Thoracic aorta (tissue), 2 donors: ENCODE measurements at places on chromosomes 16 and 17.

DNA sequence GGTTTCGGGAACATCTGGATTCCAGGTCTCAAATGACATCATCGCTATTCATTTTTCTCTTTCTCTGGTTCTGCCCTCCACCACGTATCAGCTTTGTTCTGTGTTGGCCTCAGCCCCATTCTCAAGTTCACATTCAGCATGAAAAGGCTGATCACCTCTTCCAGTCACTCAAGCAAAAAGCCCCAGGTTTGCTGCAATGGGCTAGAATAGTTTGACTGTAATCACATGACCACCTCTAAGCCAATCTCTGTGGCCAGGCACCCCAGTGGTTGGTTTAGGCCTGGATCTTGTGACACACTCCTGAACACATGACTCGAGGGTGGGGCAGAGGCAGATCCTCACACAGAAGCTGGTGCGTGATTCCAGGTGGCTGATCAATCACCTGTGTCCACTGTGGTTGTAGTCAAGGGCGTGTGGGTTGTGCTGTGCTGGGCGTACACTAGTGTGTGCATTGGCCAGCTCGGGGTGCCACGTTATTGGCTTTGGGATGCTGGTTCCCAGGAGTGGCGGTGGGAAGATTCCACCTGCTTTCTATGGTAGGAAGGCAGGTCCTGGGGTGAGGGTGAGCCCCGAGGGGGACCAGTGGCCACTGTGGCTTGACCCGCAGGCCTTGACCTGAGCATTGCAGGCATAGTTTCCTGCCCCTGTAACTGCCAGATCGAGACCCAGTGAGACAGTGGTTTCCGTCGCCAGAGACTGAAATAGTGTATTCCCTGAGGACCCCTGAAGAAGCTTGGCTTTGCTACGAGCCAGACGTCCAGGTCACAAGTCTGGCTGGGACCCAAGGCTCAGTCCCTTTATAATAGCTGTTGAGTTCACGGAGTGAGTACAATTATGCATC lies 12.0 kb downstream of the EEF2K start:
- DNase-seq = no peak

GRCh38 chr17:68199837-68200688 lies 47.8 kb upstream of the AMZ2 start:
- no peak for DNase-seq

DNA sequence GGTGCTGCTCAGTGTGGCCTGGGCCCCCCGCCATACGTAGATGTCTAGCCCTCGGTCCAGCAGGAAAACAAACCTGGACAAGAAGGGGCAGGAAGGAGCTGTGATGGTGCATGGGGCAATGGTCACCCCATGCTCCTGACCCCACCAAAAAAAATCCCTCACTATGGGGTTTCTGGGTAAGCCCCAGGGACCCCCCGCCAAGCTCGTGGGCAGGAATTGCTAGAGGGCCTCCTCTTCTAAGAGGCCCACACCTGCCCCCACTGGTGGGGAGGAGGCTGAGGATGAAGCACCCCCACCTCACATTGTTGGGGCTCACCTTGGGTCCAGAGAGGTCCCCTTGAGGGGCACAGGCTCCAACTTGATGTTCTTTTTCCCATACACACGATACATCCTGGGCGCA lies 9.7 kb downstream of the FLII start:
- DNase-seq = no peak

- no peak for DNase-seq
Measured at GRCh38 chr17:83149029-83149725, 69.8 kb downstream of the METRNL start.

DNA sequence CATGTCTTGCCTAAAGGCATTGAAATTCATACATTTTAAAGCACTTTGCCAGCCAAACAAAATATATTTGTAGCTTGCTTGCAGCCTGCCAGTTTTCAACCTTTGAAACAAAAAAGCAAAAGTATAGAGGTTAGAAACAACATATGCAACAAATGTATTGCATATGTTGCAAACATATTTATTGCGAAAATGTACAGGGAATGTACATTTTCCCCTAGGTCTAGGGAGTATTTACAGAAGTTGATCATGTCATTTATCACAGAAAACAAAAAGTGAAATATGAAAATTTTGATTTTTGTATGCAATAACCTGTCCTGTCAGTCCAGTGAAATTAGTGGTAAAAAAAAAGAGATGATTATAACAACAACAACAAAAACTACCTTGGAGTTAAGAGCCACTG lies 171.5 kb downstream of the SPECC1 start:
- no peak for DNase-seq

DNA sequence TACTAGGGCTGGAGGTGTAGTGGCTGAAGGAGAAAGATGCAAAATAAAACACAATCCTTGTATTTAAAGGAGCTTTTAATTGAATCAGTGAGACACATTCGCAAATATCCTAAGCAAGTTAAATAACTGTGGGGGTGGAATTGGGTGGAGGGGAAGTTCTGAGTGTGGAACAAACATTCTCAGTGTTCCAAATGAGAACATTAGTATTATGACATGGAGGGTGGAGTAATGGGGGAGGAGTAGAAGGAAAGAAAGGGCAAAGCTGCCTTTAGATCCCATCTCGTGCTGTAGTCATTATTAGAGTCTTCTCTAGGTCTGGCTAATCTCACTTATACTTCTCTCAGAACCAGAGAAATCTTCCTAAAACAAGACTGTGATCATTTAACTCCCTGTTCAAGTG lies 169.7 kb downstream of the ANKFN1 start:
- DNase-seq = no peak

DNA sequence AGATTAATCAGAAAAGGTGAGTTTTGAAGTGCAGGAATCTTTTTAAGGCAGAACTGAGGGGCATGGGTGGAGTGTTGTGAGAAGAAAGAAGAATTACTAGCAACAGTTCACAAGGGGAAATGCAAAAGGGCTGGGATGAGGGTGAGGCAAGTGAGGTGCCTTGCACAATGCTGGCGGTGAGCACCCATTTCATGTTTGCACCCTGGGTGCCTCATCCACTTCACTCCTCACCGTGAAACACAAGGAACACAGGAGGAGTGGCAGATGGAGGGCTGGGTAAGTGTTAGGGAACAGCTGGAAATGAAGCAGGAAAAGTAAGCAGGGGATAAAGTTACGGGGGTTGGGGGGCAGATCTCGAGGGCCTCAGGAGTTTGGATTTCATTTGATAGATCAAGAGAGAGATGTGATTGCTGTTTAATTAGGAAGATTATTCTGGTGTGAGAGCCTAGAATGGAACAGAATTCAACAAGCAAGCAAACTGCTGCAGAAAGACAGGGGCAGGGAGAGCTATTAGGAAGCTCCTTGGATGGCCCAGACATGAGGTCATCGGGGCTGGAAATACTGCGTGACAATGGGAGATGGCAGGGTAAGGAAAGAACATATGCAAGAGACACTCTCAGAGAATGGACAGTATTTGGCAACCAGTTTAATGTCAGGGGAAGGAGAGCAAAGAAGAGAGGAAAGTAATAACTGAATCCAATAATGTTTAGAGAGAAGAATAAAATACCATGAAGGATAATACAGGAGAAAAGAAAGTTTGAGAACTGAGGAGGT lies 8.3 kb upstream of the HEATR6 start:
- no peak for DNase-seq

DNA sequence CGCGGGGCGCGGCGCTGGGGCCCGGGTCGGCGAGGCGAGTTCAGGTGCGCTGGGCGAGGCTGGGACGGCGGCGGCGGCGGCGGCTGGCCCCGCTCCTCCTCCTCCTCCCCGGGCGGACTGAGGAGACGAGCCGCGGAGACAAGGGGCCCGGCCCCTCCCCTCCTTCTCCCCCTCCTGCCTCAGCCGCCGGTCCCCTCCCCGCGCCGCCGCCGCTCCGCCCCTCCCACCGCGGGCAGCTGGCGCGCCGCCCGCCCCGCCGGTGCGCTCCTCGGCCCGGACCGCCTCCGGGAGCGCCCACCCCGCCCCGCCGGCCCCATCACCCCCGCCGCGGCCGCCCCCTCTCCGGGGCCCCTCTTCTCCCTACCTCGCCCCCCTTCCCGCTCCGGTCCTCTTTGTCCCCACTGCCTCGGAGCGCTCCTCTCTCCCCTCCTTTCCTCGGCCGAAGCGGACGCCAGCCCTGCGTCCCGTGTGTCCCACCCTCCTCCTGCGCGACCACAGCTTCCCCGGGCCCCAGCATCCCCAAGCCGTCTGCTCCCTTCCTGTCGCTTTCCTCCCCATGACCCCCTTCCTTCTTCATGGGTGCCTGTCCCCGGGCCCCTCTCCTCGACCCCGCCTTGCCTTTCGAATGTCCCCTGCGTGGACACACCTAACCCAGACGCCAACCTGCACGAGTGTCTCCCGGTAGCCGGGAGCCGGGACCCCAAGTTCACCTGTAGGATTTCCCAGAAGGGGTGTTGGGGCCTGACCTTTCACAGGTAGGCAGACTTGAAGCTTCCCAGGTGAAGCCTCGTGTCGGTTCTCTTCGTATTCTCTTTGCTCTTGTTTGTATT lies at the start of gene TOX3:
TSS of gene TOX3 (minus strand) at position 140 of the 830 bp plus-strand sequence. CDS start 420 bp downstream, outside the sequence.
- DNase-seq = no peak

GRCh38 chr16:19102187-19102872 lies 11.4 kb upstream of the ITPRIPL2 start:
- no peak for DNase-seq

DNA sequence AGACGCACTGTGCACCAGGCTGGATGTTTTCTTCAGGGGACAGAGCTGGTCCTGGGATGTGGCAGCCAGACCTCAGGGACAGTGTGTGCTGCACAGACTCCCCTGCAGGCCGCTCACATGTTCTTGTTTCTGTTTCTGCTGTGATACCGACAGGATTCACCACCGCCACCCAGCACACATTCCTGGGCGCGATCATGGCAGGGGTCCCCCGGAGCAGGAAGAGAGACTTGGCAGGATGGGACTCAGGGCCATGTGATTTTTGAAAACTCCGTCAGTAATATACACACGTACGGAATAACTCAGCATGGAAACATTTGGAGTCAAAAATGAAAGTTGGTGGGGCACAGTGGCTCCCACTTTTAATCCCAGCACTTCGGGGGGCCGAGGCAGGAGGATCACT lies 79.0 kb downstream of the HAPSTR1 start:
- no peak for DNase-seq

GRCh38 chr17:72357764-72358365 lies 237.0 kb downstream of the SOX9 start:
- DNase-seq = no peak

GRCh38 chr16:66374176-66374575 lies 7.7 kb downstream of the CDH5 start:
- DNase-seq = no peak

DNA sequence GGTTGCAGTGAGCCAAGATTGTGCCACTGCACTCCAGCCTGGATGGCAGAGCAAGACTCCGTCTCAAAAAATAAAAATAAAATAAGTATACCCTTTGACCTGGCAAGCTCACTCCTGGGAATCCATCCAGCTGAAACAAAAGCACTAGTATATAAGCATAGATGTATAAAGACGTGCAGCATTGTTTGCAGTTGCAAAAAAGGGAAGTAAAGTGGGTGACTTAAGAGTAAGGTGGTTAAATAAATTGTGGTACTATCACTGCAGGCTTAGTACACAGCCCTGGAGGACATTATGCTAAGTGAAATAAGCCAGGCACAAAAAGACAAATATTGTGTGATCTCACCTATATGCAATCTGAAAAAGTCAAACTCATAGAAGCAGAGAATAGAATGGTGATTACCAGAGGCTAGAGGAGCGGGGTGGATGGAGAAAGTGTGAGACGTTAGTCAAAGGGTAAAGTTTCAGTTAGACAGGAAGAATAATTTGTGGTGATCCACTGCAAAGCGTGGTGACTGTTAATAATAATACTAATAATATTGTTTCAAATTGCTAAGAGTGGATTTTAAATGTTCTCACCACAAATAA lies 113.0 kb downstream of the MYO1D start:
- no peak for DNase-seq

DNA sequence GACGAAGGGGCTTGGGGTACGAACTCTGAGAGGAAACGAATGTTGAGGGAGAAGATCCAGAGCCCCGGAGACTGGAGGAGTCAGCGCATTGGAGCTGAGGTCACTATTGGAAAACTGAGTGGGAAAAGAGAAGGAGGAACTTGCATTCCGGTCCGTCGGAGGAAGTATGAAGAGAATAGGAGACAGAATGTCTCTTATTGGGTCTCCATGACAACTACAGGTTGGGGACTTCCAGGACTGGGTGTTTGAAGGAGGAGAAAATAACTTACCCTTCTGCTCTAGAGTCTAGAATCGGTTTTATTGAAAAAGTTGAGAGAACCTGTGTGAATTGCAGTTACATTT lies 537 bp downstream of the GOSR1 start:
- no peak for DNase-seq

GRCh38 chr16:74575807-74576643 lies 30.9 kb downstream of the GLG1 start:
- no peak for DNase-seq

DNA sequence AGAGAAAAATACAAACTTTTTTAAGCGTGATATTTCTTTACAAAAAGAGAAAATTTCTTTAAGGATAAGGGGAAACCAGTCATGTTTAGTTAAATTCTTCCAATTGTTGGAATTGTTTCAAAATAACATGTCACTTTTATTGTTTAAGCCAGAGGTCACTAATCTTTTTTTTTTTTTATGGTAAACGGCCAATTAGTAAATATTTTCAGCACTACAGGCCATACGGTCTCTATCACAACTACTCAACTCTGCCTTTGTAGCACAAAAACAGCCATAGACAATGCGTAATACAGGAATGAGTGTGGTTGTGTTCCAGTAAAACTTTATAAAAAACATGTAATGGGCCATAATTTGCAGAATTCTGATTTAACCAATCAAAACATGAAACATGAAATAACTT lies 401.4 kb downstream of the GRIN2A start:
- no peak for DNase-seq

- no peak for DNase-seq
Measured at GRCh38 chr16:84072014-84072413, 29.4 kb upstream of the SLC38A8 start.

DNA sequence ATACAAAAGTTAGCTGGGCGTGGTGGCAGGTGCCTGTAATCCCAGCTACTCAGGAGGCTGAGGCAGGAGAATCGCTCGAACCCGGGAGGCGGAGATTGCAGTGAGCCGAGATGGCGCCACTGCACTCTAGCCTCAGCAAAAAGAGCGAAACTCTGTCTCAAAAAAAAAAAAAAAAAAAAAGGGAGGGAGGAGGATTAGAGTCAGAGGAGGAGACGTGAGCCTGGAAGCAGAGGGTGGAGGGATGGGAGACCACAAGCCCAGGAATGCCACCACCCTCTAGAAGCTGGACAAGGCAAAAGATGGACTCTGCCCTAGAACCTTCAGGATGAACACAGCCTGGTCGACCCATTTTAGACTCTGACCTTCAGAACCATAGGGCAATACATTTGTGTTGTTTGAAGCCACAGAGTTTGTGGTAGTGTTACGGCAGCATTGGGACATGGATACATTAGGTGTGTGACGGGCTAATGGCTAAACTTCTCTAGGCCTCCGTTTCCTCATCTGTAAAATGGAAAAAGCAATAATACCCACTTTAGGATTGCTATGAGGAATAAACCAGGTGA lies 2.1 kb upstream of the SMIM22 start:
- DNase-seq = no peak

DNA sequence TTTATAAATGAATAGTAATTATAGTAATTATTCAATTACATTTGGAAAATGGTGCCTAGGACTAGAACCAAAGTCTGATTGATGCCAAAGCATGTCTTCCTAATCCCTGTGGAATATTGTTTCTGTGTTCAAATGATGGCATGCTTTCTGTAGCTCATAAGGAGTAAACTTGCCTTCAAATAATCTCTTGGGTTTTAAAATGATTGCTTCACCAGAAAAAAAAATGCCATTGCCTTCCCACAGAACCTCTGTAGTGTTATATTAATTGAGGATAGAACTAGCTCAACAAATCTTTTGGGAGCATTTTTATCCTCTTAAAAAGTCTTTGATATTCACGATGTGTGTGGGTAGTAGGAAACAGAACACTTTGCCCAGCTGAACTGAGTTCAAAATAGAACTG lies 7.7 kb upstream of the TMEM100 start:
- no peak for DNase-seq
